ENCODE measurements at places on chromosomes 11 and 22.

DNA sequence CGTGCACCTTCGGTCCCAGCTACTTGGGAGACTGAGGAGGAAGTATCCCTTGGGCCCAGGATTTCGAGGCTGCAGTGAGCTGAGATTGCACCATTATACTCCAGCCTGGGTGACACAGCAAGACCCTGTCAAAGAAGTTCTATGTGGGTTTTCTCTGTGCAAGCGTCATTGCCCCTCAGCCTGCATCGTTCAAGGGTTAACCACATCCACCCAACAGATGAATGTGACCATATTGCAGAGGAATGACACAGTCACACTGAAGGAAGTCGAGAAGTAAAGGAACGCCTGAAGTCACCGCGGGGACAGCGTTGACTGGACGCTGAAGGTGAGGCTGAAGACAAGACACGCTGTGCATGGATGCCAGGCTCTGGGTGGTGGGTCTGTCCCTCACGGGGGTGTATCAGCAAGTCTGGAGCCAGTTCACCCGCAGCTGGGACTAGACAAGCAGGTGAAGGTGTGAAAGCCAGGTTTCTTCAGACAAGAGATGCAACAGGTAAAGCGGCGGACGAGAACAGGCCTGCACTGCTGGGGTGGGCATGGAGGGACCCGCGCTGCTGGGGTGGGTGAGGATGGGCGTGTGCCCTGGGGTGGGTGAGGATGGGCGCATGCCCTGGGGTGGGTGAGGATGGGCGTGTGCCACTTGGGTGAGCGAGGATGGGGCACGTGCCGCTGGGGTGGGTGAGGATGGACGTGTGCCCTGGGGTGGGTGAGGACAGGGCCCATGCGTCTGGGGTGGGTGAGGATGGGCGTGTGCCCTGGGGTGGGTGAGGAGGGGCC, 36.5 kb upstream of the TOLLIP start:
- peak; percentile 2 for DNase-seq

DNA sequence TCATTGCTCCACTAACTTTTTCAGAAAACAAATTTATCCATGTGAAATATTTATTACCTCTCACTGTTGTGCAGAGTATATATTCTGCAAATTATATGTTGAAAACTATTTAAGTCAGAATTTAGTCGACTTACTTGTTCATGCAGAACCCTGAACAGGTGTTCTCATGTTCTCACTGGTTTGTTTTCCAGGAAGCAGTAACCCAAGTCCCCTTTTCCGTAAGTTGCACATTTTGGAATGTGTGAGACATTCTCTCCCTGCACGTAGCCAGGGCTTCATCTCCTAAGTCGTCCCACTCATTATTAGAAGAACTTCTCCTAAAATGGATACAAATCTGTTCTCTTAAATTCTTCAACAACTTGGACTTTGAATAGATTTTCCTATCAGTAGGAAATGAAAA, 524.9 kb downstream of the CNTN5 start:
- DNase-seq: no peak

DNA sequence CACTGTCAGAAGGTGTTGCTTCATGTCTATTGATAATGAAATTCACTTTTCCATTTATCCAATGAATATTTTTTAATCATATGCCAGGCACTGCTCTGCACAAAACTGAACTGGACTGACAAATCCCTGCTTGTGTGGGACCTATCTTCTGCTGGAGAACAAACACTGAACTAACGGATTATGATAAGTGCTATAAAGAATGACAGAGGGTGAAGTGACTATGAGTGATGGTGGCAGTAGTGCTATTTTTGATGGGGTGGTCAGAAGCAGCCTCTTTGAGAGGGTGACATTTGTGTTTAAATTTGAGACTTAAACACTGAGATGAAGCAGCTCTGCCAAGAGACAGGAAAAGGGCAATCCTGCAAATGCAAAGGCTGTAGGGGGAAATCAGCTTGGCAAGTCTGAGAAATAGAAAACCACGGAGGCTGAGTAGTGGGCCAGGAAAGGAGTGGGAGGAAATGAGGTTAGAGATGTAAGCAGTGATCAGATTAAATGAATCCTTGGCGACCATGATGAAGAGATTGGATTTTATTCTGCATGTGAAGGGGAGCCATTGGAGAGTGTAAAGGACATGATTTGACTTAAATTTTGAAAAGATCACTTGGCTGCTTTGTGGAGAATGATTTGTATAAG, 6.0 kb downstream of the TBCEL start:
- DNase-seq: no peak

GRCh38 chr11:68460741-68461574, at the start of gene PPP6R3:
Gene PPP6R3, plus strand, starts transcription at chr11:68460752. Its CDS starts 76,913 bp downstream, at chr11:68537665.
- DNase-seq: peak; percentile 50

DNA sequence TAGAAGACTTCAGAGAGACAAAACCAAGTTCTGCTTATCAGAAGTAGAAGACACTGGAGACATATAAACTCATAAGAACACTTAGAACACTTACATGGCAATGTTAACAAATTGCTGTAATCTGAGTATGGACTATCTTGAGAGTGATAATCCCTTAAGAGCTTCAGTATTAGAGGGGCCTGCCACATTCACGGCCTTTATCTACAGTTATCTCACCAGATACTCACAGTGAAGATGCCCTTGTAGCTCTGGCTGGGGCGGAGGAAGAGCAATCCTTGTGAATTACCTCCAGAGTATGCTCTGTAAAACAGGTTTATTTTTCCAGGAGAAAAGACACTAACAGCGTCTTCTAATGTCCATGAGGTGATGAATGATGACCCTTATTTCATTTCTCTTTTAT, 762.8 kb downstream of the FAM181B start:
- peak; percentile 36 for DNase-seq

GRCh38 chr11:94563176-94563847, 3.9 kb upstream of the PIWIL4 start:
- DNase-seq: no peak

DNA sequence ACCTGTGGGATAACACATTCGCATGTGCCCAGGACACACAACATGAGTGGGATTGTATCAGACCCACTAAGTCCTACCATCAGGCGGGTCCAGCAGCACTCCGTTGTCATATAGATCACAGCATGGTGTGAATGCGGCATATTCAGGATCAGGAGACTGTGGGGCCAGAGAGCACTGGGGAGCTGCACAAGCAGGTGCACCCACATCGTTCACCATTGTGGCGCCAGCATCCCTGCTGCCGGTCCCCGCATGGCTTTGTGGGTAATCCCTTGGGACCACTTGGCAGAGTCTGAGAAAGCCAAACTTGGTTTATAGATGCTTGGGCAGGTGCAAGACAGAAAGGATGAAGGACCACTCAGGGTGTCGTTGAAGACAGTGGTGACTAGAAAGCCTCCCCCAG, 201.6 kb upstream of the B3GAT1 start:
- DNase-seq: no peak

GRCh38 chr11:94814272-94814976, 46.3 kb downstream of the AMOTL1 start:
- DNase-seq: no peak

DNA sequence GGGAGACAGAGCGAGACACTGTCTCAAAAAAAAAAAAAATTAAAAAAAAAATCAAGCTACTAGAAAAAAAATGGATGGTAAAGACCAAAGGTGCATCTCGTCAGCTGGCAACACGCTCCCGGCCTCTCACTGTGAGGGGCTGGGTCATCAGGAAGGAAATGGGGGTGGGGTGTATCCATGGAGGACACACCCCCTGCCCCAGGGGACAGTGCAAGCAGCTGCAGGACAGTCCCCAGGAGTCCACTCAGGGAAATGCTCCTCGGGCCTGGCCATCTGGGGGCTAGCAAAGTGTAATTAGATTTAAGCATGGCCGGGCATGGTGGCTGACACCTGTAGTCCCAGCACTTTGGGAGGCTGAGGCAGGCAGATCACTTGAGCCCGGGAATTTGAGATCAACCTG, 23.1 kb downstream of the TTLL1 start:
- DNase-seq: peak; percentile 15

- no peak for DNase-seq
These were observed 10.5 kb upstream of the RBFOX2 start for GRCh38 chr22:36039125-36039524.

- DNase-seq: peak; percentile 74
These were observed 369 bp downstream of the DHCR7 start for GRCh38 chr11:71447791-71448256.

GRCh38 chr11:13015753-13016152, 6.6 kb downstream of the RASSF10 start:
- no peak for DNase-seq

DNA sequence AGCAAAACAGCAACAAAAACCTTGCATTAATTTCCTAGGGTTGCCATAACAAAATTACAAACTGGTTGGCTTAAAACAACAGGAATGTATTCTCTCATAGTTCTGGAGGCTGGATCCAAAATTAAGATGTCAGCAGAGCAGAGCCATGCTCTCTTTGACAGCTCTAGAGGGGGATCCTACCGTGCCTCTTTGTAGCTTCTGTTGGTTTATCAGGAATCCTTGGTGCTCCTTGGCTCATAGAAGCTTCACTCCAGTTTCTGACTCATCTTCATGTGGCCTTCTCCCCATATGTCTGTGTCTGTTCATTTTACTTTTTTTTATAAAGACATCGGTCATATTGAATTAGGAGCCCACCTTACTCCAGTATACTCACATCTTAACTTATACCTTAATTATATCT, 90.5 kb upstream of the POU2AF2 start:
- DNase-seq: no peak

GRCh38 chr11:3094223-3094824, 37.1 kb upstream of the CARS1 start:
- DNase-seq: no peak

GRCh38 chr11:3849297-3849874, 6.1 kb upstream of the STIM1 start:
- peak; percentile 49 for DNase-seq

DNA sequence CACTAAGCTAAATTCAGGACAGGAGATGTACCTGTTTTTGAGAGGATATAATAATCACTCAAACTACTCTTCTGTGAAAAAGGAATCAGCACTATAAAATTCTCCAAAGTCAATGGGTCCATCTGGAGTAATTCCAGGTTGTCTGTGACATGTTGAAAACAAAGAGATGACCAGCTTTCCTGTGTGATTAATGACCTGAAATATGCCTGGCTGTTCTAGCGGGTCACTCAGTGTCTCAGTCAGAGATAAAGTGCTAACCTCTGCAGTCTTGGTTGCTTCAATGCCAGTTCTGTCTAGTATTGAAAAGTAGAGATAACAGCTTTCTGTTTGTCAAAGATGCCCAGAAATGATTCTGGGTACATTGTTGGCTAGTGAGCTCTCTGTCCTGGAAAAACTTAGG, 722.6 kb upstream of the TENM4 start:
- no peak for DNase-seq

DNA sequence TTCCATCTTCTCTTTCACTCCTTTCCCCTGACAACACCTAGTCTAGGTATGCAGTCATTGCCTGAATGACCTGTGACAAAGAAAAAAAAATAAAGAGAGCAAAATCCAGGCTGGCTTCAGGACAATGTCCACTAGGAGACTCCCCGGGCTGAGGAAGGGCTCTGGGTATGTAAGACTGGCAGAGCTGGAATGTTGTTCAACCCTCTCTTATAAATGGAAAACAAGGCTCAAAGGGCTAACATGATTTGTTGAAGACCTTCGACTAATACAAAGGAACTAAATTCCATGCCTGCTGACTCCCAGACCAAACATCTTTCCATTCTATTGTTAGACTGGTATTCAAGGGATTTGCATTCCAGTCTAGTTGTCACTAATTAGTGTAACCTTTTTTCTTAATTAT, 122.2 kb downstream of the ARL14EP start:
- no peak for DNase-seq

DNA sequence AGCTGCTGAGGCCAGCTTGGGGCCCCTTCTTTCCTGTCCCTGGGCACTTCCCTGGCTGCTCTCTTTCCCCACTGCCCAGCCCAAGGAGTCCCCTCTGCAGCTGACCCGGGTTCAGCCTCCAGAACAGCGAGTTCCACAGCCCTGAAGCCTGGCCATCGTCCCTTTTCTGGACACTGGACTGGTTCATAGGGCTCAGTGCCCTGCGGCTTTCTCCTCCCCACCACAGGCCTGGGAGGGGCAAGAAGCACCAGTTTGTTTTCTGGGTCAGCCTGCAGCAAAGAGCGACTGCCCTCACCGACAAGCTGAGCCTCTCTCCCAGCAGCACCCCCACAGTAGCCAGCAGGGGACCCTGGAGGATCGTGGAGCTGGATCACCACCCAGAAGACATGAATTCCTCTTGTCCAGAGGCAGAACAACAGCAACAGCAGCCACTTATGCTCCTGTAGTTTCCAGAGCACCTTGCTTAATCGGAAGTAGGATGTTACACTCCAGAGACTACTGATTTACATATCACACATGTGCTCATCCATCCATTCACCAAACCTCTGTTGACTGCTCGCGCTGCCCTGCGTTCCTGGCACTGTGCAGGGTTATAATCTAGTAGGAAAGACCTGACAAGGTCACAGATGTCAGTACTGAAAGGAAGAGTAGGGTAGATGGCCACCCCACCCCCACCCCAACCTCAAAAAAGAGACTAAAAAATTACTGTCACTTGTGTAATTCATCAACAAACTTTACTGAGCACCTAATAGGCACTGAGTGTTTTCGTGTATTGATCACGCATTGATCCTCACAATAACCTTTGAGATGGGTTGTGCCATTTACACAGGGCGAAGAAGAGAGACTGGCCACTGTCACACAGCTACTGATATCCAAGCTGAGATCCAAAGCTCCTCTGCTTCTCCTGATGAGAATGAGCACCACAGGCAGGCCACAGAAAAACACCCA, 13.0 kb upstream of the CXCR5 start:
- no peak for DNase-seq

GRCh38 chr11:94330789-94331188, 26.4 kb downstream of the IZUMO1R start:
- no peak for DNase-seq

- no peak for DNase-seq
These were observed 109.7 kb upstream of the MTMR2 start for GRCh38 chr11:96033599-96033998.

- no peak for DNase-seq
These were observed 102.0 kb upstream of the HSD17B12 start for GRCh38 chr11:43578346-43579170.

GRCh38 chr11:8081591-8082250, 710 bp downstream of the TUB start:
- DNase-seq: no peak

GRCh38 chr11:15236559-15236958, 121.8 kb downstream of the INSC start:
- no peak for DNase-seq

DNA sequence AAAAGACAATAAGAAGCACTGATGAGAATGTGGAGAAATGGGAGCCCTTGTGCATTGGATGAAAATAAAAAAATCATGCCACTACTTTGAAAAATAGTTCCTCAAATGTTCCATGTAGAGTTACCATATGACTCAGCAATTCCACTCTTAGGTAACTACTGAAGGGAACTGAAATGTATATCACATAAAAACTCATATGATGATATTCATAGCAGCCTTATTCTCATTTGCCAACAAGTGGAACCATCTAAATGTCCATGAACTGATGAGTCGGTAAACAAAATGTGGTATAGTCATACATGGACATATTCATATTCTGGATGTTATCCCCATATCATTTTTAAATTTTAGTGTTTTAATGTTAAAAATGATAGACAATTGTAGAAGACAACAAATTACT, 3.5 kb downstream of the KRTAP5-9 start:
- no peak for DNase-seq

All from D341Med (cell line).